CD8-positive, alpha-beta T cell (primary cell): ENCODE measurements at places on chromosomes 13 and 19. TPM values are rescaled to one million over a fixed set of nuclear protein-coding genes. Genes with fewer than 3 reads are reported as not detected.

Gene CCDC106
- total RNA-seq: 1.3 TPM

Gene CEACAM21
- total RNA-seq: 8.3 TPM

Gene CRX
- total RNA-seq: not detected

Gene ATP4B
- total RNA-seq: not detected

Gene CNN1
- total RNA-seq: not detected

Gene S1PR4
- 80.3 TPM for total RNA-seq

Gene NCCRP1
- total RNA-seq: not detected

Gene GPR183
- total RNA-seq: 85.5 TPM

Gene ZNF420
- total RNA-seq: 7.0 TPM
